Dorsolateral prefrontal cortex (tissue), 122 donors: ENCODE measurements at places on chromosomes 5 and 9.

GRCh38 chr9:8085986-8086385 lies 286.4 kb upstream of the DMAC1 start:
- no peak for DNase-seq

DNA sequence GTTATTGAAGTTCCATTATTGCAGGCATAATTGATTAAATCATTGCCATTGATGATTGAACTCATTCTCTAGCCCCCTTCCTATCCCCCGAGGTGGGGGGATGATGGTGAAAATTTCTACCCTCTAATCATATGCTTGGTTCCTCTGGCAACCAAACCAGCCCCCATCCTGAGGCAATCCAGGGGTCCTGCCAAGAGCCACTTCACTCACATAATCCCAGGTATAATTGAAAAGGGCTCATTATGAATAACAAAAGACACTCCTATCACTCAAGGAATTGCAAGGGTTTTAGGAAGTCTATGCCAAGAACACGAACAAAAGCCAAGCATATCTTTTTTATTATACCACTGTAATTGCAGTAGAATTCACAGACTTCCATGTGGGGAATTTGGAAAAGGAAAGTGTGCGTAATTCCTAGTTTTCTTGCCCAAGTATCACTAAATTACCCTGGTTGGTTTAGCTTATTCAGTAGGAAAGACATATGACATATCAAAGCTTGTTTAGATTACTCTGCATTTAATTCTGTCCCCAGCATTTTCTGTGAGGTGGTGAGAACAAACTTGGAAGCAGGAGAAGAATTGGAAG lies 130.7 kb upstream of the TAF11L2 start:
- no peak for DNase-seq

- DNase-seq: no peak
Measured at GRCh38 chr5:54273715-54274114, 36.7 kb downstream of the ARL15 start.

DNA sequence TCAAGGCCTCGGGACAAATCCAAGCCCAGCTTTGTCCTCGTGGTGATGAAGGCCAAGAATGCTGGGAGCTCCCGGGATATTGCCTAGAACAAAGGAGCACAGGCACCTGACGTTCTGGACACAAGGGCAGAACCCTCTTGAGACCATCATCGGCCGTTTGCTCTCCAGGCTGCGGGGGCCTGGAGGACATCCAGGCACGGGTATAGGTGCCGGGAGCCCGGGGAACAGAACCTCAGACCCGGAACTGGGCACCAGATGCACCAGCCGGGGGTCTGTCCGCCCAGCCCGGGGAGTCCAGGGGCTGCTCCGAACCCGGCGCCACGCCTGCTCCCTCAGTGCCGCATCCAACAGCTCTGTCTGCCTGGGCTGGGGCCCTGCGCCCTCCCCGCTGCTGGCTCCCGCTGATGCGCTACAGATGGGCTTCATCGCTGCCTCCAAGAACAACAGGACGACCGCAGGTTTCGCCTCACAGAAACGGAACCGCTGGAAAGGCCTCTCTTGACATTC lies 88.0 kb downstream of the ADAMTS2 start:
- no peak for DNase-seq

- DNase-seq: no peak
Measured at GRCh38 chr5:75964008-75964407, 119.2 kb upstream of the SV2C start.

DNA sequence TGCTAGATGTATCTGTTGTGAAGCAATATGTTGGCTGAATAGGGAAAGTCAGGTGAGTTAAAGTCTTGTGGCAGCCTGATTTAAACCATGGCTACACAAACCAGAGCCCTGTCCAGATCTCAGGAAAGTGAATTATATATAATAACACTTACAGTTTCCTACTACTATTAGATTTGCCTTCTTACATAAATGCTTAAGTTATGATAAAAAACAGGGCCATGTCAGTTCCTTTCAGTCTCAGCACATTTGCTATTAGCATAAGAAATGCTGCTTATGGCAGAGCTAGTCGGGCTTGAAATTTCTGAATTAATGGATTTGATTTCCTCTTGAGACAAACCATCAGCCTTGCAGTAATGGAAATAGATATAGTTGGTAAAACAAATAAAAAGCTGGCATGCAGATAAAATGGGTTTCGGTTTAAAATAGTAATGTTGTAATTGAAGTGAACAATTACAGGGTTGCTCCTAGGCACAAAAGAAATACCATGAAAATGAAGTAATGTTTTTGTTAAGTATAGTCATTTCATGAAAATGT lies 664.2 kb upstream of the ZNF608 start:
- DNase-seq: no peak

- no peak for DNase-seq
Measured at GRCh38 chr5:98110791-98111190, 662.7 kb upstream of the RGMB start.

- DNase-seq: no peak
Measured at GRCh38 chr5:98330871-98331270, 442.6 kb upstream of the RGMB start.

DNA sequence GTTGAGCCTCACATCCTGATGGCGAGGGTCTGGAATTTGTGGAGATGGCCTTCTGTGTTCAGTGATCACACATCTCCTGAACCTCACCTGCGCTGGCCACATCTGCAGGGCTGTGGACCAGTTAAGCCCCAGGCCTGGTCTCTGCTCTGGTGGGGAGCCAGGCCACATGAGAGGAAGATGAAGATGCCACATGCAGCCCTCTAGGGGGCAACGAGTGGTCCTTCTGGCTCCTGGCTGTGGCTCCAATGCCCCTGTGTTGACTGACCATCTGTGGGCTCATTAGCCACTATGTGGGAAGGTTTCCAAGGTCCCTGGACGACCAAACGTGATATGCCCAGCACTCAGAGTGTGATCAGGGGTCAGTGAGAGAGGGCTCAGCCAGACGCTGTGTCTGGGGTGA lies 203.0 kb downstream of the HSPA4 start:
- DNase-seq: no peak

DNA sequence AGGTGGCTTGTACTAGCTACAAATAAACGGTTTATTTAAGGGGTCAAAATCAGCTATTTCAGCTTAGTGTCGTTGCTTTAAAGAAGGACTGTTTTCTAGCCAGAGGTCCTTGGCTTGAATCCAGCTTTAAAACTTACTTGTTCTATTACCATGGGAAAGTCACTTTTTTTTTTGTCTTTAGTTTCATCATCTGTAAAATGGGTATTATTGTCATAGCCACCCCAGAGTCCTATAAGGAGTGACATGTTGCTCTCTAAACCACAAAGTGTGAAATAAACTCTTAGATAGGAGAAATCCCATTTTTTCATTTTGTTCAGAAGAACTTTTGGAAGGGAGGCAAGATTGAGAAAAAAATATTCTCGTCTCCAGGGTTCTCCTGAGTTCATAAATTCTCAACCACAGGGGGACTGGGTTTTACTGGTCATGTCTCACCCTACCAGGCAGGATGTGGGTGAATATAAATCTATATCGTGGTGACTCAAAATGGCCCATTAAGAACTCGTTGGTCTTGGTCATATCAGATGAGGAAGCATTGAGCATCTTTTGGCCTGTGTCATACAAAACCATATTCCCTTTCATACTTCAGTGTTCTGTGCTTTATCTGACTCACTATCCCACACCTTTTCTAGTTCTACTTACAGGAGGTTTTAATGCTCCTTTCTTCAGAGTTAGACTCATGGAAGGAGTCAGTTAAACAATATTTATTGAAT lies 202.7 kb upstream of the NR3C1 start:
- DNase-seq: no peak

DNA sequence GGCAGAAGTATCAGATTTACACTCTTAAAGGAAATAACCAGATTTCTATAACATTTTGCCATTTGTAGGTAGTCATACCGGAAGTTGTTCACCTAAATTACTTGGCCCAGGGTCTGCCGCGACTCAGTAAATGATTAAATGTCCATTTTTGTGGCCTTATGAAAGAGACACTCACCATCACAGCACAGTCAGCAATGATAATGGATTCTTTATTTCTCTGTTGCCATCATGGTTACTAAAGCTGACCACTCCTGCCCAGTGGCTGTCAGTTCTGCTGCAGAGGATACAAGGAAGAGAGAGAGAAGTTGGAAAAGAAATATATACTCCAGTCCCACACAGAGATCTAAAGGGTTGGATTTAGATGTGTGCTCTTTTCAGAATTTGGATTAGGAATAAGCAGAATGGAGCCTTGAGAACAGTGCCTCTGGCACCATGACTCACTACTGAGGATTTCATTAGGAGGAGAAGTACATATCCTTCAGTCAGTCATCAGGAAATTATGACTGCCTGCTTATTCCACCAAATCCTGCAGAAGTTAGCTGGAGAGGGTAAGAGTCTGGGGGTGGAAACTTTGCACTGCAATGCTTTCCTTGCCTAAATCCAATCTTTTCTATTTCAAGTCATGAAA lies 72.8 kb upstream of the EFNA5 start:
- no peak for DNase-seq

DNA sequence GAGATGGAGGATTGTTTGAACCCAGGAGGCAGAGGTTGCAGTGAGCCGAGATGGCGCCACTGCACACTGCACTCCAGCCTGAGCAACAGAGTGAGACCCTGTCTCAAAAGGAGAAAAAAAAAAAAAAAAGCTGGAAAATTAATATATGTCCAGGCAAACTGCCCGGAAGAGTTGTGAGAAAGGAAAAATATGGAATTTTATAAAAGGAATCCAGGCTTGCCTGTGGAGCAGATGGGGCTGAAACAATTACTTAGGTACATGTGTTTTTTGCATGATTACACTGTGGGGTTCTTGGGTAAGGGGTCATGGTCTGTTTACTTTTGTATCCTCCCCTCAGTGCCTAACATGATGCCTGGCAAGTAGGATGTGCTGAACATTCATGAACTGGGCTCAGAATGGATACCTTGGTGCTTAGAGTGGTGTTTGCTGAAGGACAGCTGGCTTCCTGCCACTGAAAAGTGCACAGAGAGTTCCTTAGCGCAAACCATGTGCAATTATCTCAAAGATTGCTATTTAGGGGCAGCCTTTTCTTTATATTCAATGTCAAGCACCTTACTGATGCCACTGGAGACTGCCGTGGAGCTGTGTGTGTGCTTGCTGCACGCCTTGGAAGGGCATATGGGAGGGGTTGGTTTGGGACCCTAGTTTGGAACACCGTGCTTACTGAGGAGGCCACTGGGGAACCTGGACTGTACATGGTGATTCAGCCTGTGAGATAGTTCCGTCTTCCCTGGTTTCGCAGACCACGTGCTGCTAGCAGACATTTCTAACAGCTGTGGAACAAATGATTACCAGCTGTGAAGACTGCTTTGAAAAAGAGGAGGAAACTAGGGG lies 78.4 kb downstream of the MAP1B start:
- DNase-seq: no peak

- no peak for DNase-seq
Measured at GRCh38 chr9:118414676-118415075, 710.5 kb downstream of the TLR4 start.

DNA sequence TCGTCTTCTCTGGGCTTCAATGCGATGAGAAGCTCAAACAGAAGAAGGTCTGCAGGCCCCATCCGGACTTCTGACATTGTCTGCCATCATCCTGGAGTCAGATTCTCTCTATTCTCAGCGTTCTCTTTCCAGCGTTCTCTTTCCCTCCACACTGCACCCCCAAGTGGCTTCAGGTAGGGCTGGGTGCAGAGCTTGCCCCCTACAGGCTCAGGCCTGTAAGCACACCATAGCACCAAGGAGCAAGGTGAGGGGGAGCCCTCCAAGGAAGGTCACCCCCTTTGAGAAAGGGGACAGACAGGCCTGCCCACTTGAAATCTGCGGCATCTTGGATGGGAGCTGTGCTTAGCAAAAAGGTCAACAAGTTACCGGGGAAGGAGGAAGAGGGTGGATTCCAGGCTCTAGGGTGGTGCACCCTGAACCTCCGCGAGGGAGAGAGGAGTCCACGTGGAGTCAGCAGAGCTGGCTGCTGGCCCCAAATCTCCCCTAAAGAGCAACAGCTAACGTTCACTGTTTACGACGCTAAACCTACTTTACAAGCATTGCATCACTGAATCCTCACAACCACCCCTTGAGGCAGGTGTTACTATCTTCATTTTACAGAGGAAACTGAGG lies 27.5 kb downstream of the GPX3 start:
- no peak for DNase-seq

GRCh38 chr5:60710362-60710761 lies 10.4 kb upstream of the DEPDC1B start:
- DNase-seq: no peak

DNA sequence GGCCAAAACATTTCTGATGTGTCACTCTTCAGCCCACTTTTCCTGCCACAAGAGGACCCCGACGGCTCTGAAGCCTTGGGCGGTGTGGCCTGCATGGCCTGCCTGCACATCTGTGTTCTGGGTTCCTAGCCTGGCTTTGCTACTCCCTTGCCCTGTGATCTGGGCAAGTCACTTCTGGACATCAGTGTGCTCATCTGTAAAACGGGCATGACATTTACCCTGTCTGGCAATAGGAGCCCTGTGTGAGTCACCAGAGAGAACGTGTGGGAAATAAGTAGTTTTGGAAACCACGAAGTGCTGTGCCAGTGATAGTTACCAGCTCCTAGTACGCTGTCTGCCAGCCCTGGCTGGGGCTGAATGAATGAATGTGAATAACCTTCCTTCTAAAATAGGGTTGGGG lies 90.8 kb downstream of the MACROH2A1 start:
- DNase-seq: no peak

DNA sequence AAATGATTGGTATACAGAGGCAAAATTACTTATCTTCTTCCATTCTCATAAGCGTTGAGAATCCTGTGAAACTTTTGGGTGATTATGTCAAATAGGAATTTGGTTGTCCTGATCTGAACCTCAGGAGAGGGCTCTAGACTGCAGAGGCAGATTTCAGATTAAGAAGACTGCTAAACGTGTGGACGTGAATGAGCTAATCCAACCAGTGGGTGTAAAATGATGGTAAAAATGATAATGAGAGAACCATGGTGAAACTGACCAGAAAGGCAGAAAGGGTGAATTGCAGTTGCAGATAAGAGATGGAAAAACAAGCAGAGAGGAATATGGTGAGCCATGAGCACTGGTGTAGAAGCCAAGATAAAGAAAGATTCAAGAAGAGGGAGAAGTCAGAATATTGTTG lies 1200.2 kb upstream of the CDH6 start:
- DNase-seq: no peak

DNA sequence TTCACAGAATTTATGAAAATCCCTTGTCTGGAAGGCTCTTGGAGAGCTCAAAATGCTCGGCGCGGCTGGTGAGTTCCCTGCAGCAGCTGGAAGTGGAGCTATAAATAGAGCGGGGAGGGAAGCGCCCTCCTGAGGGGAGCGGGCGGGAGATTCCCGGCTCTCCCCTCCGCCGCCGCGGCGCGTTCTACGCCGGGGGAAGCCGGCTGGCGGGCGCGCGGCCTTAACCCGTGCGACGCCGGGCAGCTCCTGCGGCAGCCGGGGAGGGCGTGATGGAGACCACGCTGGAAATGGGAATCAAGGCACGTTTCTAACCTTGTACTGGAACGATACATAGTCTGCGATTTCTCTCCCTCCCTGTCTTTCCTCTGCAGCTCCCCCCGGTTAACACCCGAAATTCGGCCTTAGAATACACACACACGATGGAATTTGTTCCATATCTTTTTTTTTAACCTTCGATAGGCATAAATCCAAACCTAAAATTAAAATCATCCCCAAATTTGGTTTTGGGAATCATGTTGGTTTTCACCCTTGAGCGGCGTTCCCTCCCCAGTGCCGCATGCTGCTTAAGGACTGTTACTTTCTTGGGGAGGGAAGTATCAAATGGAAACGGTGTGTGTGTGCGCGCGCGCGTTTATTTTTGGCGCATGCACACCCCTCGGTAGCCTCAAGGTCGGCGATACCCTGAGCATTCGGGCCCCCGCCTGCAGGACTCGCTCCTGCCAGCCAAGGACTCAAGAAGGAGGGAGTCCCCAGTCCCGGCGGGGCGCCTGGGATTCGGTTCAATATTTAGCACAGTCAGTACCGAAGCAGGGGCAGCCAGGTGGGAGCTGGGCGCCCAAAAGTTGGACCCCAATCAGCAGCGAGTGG lies 306.3 kb upstream of the KCNN2 start:
- peak; percentile 62 for DNase-seq
